ENCODE measurements at places on chromosomes 4 and X.

DNA sequence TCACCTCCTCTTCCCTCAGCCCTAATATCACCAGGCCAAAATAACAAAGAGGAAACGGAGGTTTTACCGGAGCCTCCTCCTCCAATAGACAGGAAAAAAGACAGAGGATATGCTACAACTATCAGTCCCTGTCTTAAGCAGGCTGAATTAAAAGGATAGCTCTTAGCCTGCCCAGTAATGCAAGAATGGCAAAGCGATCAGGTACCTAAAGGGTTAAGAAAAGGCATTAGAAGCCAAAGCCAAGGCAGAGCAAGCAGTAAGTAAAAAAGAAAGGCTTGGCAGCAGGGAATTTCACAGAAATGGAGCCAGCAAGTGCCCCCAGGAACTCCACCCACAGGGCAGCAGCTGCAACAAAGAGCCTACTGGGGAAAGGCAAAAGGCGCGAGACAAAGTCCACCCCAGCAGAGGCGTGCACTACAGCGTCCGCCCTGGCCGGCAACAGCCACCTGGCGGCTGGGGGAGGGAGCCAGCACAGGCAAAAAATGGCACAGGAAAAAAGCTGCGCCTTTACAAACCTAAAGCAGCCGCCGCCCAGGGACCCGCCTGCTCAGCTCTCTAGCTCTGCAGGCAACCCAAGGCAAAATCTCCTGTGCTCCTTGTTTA, 220.6 kb upstream of the ZC4H2 start:
- peak; percentile 88 for DNase-seq

DNA sequence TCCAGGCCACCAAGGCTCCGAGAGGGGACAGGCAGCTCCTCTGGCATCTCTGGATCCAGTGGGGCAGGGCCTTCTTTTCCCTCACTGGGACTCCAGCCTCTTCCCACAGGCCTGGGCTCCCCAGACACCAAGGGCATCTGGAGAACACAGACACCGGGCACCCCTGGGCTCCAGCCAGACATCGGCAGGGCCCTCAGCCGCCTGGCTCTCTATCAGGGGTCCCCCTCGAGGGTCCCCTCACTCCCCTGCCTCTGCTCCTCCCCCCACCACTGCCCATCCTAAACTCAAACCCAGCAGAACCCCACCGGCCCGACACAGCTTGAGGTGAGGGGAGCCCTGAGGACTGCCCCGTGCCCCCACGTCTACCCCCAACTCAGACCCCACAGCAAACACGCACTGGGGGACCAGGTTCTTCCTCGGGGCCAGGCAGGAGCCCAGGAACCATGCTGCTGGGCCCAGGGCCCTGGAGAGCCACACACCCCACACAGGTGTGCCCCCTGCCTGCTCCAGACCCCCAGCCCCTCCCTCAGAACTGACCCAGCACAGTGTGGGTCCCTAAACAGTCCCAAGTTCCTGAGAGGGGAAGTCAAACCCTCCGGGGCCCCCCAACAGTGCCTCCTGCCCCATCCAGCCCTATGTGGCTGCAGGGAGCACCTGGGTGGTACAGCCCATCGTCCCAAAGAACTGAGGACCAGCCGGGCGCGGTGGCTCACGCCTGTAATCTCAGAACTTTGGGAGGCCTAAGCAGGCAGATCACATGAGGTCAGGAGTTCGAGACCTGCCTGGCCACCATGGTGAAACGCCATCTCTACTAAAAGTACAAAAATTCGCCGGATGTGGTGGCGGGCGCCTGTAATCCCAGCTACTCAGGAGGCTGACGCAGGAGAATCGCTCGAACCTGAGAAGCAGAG, 86.8 kb downstream of the FAM53A start:
- DNase-seq = no peak

GRCh38 chr4:47736555-47736954, 101.3 kb downstream of the CORIN start:
- no peak for DNase-seq

DNA sequence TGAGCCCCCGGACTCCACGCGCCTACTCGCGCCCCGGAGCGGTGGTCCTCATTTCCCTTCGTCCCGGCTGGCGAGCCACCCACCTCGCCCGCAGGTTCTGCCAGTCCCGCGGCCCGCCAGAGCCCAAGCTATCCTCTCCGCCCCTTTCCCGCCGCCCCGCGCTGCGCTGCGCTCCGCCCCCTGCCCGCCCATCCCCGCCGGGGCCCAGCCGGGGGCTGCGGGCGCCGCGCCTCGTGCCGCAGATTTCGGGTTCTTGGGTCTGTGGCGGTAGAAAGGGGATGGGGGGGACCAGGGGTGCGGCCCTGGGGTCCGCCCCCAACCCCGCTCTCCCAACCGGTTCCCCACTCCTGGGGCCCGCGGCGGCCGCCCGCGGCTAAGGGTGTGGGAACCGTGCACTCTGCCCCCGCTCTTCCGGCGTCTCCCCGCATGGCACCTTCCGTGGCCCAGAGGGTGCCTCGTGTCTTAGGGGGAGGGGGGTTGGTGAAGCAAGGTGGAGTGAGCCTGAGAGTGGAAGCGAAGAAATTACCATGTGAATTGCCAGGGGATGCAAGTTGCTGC, 650.8 kb upstream of the DIPK2B start:
- no peak for DNase-seq

DNA sequence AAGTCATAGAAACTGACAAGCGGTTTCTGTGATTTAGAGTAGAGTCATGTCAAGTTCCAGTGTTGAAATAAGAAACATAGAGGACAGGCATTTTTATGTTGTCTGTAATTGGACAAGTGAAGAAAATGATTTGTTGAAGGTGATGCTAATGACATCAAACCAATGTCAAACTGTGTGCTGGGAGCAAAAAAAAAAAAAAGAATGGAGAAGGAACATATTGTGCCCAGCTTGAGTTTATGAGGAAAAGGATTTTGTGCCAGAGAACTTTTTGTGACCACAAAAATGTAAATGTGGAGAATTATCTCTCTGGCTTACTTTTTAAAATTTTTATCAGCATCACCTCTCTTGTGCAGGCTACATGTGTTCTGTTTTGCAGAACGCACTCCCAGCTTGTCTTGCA, 495.7 kb downstream of the RAPGEF2 start:
- no peak for DNase-seq

- DNase-seq = no peak
These were observed at the start of gene G6PD for GRCh38 chrX:154546354-154547244. G6PD (minus strand) TSS chrX:154546846; CDS start chrX:154546155, 691 bp downstream.

GRCh38 chr4:82842593-82842992, 44.0 kb upstream of the SCD5 start:
- DNase-seq = no peak

DNA sequence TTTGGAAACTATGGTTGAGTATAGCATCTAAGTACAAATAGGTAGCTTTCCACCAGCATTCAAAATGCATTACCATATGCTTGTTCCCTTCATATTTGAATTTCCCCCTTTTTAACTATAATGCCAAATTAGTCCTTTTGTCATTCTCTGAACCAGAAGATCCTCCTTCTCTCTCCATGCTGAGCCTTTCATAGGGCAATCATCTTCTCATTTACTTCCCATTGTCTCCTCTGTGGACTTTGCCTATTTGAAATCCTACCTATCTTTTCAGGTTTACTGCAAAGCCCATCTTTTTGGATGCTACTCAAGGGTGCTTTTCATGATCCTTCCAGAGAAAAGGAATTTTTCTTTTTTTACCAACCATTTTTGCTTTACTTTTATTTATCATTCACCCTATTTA, 54.7 kb downstream of the DKK2 start:
- no peak for DNase-seq

DNA sequence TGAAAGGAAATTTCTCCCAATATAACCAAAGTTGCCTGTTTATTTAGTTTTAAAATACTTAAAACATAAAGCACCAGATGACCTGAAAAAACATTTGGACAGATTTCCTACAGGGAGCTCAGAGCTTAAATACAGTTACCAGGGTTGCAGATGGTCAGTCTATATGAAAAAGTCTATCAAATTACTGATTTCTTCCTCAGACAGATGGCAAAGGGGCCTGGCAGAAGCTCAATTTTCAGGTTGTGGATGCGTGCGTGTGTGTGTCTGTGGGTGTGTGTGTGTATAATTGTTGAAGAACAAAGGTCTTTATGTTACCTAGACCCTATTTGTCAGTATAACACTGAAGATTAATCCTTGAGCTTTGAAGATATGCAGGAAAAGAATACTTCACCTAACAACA, 169.4 kb downstream of the MAD2L1 start:
- DNase-seq = no peak

DNA sequence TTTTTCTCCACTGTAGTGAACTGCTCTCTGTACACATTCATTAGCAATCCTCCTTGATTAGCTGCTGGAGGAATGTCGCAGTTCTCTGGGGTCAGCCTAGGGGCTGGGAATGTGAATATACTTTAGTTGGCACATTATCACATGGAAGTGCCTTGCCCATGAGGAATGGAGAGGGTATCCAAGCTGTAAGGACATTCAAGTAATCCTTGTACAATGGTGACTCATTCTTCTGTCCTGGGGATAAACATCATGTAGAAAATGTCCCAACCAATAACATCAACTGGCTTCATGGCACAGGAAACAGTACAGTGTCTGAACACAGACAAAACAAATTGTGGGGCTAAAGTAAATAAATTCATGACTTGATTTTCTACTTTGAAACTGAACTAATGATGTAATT, 147.1 kb downstream of the GLRA2 start:
- no peak for DNase-seq

DNA sequence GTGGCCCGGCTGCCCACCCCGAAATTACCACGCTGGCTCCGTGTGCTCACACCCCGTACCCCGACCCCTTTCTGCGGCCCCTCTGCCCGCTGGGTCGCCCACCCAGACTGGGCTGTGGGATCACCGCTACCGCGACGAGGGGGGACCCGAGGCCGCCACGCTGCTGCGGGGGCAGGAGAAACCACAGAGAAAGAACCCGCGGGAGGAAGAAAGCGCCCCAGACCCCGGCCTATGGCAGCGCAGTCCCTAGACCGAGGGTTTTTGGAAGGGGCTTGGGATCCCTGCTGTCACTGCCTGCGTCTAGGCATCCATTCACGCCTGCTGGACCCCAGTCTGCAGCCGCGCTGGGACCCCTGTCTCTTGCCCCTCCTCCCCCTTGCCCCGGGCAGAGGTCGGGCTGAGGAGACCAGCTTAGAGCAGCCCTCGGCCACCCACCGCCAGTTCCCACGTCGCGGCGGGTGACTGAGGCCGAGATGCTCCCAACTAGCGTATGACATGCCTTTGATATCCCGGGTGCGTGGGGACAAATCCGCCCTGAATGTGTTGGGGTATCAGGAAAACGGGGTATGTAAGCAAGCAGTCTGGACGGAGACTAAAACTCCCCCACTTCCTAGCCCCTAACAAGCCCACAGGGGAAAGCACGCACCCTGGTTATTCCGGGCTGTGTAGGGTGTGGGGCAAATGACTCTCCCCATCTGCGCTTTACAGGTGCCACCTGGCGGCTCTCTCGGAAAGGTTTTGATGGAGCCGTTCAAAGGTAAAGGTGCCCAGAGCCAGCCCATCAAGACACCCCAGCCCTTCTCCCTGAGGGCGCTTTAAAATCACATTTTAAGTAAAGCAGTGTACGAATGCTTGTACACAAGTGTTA, 862 bp upstream of the INPP4B start:
- DNase-seq = peak; percentile 68

- DNase-seq = no peak
These were observed 174.2 kb upstream of the HAND2 start for GRCh38 chr4:173704201-173704600.

DNA sequence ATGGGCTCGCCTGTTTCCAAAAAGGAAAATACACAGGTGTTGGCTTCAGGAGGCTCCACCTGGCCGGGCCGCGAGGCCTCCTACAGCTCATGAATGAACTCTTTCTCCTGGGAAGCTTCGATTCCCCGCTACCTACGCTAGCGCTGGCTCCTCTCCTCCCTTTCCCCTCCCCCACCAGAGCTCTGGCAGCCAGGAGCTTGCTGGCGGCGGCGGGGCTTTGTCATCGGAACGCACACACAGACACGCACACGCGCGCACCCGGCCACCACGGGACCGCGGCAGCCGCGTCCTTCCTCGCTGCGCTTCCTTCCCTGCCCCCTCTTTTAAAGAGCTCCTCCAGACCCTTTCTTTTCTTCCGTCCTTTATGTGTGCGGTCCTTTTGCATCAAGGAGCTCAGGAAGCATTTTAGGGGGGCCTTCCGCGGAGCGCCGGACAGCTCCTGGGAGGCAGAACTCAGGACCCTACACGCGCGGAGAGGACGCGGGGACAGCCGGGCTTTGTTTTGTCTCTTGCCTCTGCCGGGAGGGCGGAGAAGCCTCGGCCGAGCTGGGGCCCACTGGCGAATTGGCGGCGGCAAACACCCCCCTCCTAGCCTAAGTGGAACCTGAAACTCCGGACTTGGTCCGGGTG, 70.2 kb upstream of the BCOR start:
- DNase-seq = peak; percentile 89

DNA sequence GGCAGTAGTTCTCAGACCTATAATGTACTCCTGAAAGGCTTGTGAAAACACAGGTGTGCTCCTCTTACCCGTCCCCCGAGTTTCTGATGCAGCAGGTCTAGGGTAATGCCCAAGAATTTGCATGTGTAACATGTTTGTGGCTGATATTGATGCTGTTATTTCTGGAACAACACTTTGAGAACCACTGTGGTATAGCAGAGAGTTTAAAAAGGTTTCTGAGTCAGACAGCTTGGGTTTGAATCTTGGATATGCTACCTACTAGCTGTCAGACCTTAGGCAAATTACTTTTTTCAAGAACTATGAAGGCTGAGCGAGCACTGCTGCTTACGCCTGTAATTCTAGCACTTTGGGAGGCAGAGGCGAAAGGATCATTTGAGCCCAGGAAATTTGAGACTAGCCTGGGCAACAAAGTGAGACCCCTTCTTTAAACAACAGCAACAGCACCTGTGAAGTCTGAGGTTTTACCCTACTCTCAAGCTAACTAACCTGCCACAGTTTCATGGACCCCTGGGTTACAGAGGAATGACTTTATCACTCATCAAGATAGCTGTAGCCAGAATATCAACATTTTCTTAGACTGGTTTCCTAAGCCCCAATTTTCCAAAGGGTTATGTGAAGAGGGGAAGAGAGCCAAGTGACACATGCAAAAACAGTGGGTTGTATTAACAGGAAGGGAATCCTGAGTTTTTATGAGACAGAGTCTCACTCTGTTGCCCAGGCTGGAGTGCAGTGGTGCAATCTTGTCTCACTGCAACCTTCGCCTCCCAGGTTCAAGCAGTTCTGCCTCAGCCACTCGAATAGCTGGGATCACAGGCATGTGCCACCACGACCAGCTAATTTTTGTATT, 5.1 kb downstream of the AFF1 start:
- DNase-seq = no peak

DNA sequence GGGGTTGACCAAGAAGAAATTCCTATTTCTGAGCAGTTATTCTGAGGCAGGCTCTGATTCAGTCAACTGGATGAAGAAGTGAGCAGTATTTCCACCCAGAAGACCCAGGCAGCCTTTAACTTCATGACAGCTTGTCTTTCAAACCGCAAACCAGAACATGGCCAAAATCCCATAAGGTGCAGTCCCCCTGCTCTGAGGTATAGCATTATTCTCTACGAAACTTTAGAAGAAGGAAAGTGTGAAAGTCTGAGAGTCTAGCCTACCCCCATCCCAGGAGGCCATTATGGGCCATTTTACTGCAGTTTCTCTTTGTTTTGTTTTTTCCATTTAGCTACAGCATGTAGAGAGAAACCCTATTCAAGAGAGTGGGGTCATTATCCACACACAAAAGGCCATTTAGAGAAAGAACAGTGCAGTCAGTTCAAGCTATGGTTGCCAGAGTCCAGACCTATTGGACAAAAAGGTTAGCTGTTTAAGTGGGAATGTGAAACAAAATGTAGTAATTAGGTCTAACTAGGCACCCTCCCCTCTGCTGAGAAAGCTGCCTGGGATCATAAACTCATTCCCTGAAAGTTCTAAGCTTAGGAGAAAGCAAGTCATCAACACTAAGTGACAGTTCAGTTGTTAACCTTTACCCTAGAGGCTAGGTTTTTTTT, 52.1 kb upstream of the RASGEF1B start:
- no peak for DNase-seq

Data from posterior cingulate gyrus (tissue), 11 donors.